ENCODE measurements at places on chromosomes 5 and 9.
A peak's percentile ranks its signal among the peaks of the same experiment; 100 is the strongest.

- DNase-seq = peak; percentile 41
These were observed at the start of gene ERAP2 for GRCh38 chr5:96876292-96876850. Gene ERAP2, plus strand, starts transcription at chr5:96876500. Its CDS starts 3,186 bp downstream, at chr5:96879686.

- no peak for DNase-seq
These were observed 92.9 kb upstream of the IER5L start for GRCh38 chr9:129270903-129271431.

GRCh38 chr5:6568889-6569288 is 64.0 kb downstream of the NSUN2 start:
- no peak for DNase-seq

GRCh38 chr5:165014439-165014838 is 1509.0 kb downstream of the MAT2B start:
- no peak for DNase-seq

- DNase-seq = no peak
These were observed 53.2 kb upstream of the HMHB1 start for GRCh38 chr5:143758750-143759149.

DNA sequence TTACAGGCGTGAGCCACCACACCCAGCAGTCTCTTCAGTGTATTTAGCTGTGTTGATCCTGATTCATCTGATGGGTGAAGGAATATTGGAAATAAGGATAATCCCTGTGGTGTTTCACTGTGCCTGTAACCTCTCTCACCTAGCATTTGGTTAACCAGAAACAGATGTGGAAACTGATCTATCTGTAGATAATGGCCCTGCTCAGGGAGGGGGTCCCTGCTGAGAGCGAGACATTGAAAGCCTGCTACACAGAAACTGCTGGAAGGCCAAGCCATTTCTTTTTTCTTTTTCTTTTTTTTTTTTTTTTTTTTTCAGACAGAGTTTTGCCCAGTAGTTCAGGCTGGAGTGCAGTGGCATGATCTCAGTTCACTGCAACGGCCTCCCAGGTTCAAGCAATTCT is 28.4 kb downstream of the QRFP start:
- DNase-seq = no peak

- DNase-seq = no peak
These were observed 44.6 kb downstream of the MPDZ start for GRCh38 chr9:13234932-13235331.

DNA sequence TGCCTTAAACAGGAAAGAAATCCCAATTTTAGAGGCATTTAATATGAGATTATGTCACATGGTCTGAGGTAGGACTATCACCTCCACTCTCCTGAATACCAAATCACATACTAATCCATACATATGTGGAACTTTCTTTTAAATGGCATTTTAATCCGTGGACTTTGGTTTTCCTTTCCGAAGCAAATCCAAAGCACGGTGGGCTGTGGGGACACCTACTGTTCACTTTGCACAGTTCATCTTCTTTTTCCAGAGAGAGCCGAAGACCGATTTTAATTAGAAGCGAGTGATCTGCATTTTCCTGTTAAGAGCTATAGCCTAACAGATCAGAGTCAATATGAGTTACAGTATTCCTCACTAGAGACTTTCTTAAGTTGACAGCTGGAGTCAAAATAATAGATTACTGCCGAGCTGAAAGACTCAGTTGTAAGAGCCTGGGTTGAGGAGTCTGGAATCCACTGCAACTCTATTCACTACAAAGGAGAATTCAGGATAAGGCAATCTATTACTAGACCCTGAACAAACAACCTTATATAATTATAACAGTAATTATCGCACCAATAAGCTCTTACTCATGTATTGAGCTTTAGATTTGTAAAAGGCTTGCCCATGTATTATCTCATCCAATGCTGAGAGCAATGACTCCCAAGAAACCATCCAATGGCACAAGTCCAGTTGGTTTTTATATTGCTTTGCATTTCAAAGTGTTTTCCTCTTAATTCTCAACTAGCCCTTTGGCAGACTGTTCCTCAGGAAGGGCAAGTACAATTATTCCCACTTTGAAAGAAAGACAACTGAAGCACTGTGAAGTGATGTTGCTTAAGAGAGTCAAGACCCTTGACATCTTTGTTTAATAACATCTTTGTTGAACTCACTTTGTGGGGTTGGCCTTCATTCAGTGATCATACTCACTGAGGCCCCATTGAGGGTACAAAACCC is 144.7 kb downstream of the TRPM6 start:
- DNase-seq = peak; percentile 38

DNA sequence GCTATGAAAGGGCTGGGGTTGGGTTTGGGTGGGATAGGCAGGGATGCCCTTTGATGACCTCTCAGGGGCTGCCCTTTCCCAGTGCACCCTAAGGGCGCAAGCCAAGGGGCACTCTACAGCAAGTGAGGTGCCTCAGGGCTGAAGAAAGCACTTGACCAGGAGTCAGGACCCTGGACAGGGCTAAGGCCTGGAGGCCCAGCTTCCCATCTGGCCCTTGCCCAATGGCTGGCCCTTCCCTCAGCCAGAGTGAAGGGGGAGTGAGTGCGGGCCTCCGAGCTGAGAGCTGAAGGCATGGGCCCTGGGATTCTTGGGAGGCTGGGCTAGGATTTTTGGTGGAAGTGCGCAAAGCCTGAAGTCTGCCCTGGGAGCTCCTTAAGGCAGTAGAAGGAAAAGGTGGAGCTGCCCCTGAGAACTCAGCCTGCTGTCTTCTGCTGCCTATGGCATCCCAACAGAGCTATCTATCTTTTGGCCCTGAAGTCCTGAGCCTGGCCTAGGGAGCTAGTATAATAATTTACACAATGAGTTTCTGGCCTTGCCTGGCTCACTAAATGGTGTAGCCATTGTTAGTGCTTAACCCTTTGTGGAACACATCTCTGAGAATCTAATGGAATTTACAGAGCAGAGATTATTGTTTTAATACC is 16.4 kb downstream of the JADE2 start:
- DNase-seq = no peak

GRCh38 chr5:32193591-32193990 is 19.5 kb upstream of the GOLPH3 start:
- DNase-seq = peak; percentile 8

DNA sequence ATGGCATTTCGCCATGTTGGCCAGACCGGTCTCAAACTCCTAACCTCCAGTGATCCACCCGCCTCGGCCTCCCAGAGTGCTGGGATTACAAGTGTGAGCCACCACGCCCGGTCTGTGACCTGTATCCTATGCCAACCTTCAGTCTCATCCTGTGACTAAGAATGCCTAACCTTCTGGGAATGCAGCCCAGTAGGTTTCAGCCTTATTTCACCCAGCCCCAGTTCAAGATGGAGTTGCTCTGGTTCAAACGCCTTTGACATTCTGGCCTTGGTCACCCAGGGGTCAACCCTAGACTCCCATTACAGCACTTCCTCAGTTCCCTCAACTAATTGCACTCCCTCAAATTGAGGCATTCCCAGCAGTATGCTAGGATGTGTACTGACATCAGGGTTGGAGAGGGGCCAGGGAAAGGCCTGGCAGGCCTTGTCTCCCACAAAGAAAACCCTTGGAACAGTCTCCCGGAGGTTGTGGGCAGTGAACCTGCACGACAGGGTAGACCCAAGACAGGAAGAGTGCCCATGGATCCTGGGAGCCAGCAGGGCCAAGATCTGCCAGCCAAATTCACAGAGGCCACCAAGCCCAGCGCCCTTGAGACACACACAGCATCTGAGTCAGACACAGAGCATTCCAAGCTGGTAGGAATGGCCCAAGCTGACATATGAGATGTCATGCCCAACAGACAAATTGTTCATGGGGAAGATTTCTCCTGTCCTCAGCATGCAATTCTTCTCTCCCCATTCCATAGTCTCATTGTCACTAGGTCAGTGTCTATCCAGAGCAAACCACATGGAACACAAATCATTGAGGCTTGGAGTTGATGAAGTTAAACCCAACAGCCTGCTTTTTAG is 24.9 kb upstream of the SMU1 start:
- DNase-seq = no peak

- DNase-seq = no peak
These were observed 50.2 kb upstream of the RIC1 start for GRCh38 chr9:5578698-5579085.

DNA sequence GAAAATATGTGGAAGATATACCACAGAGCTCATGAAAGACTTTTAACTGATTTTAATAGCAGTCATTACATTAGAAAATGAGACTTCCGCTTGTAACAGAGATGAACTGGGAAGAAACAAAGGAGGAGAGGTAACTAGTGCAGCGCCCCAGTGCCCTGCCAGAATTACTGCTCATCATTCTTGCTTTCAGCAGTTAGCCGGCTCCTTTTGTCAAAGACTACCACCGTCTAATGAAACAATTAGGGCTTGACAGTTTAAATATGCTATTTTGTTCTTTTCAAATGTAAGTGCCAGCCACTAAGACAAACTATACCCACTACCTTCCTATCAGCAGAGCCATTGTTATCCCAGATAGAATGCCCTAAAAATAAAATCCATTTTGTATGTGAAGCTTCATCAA is 328.4 kb downstream of the EFNA5 start:
- DNase-seq = no peak

GRCh38 chr5:67805666-67806348 is 409.7 kb upstream of the PIK3R1 start:
- DNase-seq = no peak

DNA sequence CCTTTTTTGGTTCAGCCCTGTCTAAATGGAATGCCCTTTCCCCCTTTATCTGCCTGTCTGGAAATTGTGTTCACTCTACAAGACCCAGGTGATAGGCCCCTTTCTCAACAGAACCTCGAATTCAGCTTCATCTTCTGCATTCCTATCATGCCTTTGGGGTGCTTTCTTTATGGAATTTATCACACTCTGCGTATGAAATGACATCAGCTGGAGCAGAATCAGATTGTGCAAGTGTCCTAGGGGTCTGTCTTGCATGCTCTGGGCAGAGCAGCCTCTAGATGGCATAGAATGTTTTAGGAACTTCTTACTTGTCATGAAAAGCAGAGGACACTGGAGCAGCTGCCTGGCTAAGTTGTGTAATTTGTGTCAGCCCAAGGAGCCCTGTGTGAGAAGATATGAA is 84.9 kb downstream of the ISL1 start:
- DNase-seq = no peak

DNA sequence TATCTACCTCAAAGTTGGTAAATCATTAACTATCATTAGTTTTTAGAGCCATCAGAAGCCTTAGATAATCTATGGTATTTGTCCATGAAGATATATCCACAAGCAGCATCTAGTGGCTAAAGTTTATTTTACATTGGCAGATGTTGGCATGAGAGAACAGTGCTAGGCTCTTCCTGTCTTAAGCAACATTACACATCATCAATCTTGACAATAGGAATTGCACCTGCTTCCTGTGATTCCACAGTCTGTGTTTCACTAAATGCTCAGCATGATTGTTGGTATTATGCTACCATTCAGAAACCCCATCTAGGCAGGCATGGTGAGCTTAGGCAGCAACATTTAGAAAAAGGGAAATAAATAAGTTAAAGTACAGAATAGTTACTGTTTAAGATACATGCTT is 246.6 kb downstream of the SLCO4C1 start:
- no peak for DNase-seq

DNA sequence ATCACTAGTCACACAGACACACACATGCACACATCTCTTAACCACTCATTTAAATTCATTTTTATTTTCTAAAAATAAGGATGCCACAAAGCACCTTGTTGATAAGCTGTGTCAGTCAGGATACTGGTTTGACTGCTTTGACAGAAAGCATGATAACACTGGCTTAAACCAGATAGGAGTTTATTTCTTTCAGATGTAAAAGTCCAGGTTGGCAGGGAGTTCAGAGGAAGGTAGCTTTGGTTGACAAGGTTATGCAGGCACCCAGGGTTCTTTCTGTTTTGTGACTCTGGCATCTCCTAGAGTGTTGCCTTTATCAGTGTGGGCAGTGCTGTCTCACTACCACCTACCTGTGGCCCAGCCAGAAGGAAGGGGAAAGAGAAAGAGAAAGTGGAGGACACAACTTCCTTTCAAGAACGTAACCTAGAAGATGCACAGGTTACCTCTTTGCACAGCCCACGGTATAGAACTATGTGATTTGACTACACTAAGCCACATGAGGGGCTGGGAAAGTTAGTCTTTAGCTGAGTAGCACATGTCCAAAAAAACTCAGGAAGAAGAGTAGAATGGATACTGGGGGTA is 334.7 kb downstream of the OSTF1 start:
- DNase-seq = no peak

DNA sequence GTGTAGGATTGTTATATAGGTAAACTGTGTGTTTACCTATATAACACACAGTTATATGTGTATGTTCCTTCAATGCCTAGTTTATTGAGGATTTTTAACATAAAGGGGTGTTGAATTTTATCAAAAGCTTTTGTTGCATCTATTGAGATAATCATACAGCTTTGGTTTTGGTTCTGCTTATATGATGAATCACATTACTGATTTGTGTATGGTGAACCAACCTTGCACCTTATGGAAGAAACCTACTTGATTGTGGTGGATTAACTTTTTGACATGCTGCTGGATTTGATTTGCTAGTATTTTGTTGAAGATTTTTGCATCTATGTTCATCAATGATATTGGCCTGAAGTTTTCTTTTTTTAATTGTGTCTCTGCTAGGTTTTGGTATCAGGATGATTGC is 194.9 kb downstream of the TMEM167A start:
- no peak for DNase-seq

DNA sequence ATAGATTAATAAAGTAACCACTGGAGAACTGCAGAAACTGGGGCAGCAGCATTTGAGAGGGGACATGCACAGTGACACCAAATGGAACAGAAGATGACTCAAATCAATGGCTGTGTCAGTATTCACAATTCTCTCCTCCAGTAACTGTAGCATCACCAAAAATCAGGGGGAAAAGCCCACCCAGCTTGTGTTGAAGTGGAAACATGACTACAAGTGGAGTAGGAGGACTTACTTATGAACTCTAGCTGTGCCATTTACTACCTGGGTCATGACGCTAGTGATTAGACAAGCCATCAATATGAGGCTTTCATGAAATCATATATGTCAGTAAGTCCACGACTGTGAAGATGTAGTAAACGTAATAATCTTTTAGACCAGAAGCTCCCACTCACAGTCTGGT is 199.8 kb upstream of the PTGER4 start:
- no peak for DNase-seq

DNA sequence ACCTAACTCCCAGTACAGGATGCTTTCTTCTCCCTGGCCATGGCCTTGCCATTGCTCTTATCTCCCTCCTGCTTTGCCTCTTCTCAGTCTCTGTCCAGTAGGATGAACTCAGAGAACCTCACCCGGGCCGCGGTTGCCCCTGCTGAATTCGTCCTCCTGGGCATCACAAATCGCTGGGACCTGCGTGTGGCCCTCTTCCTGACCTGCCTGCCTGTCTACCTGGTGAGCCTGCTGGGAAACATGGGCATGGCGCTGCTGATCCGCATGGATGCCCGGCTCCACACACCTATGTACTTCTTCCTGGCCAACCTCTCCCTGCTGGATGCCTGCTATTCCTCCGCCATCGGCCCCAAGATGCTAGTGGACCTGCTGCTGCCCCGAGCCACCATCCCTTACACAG is at the start of gene OR5C1:
Gene OR5C1, plus strand, starts transcription at position 103 of the 400 bp plus-strand sequence. Its CDS starts 0 bp downstream, at position 103.
- DNase-seq = no peak

All from putamen (tissue), 1 donor.